Dermis microvascular lymphatic vessel endothelial cell (primary cell): ENCODE measurements at places on chromosomes 6 and 20.

- DNase-seq = no peak
Measured at GRCh38 chr20:64052987-64053840, 3.8 kb upstream of the SOX18 start.

DNA sequence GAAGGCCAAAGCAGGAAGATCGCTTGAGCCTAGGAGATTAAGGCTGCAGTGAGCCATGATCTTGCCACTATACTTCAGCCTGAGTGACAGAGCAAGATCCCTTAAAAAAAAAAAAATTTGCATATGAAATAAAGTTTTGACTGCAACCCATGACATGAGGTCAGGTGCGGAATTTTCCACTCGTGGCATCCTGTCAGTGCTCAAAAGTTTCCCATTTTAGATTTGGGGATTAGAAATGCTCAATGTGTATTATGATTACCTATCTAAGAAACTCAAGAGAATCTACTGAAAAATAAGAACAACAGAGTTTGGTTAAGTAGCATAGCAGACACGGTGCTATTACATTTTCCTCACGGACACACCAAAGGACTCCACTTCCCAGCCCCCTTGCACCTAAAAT, 11.7 kb downstream of the SLC23A2 start:
- no peak for DNase-seq

GRCh38 chr20:12237772-12238171, 320.1 kb downstream of the BTBD3 start:
- DNase-seq = no peak

DNA sequence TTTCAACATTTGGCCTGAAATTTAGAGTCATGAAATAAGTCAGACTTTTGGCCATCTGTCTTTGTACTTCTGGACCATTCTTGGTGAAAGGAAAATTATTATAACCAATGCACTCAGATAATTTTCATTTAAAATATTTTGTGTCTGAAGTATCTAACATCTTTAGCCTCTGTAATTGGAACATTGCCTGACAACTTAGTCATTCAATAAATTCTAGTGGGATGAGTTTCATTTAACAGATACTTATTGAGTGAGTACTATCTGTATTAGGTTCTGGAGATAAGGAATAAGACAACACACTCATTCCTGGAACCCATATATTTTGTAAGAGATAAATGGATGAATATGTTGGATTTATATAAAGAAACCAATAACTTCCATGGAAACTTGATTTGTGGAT, 536.0 kb downstream of the BCKDHB start:
- DNase-seq = no peak

DNA sequence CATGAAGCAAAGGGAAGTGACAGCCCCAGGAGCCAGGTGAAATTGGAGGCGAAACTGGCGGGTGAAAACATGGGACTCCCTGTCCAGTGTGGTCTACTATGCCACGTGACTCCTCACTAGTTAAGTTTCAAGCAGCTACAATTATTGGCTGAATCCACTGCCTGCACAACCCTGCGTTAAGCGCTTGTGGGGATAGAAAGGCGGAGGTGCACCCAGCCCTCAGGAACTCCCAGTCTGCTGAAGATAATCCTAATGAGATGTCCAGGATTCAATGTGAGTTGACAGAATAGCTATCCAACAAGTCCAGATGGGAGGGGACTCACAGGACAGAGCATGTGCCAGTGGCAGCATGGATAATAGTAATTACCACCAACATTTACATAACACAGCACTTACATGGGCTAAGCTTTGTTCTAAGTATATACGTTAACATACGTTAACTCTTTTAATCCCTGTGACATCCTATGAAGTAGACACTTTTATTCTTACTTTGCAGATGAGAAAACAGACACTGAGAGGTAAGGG, 1.8 kb downstream of the MOCS1 start:
- no peak for DNase-seq

- no peak for DNase-seq
Measured at GRCh38 chr6:25913741-25914140, 16.8 kb downstream of the SLC17A2 start.

GRCh38 chr20:18973529-18974173, 160.1 kb downstream of the SCP2D1 start:
- DNase-seq = no peak

- no peak for DNase-seq
Measured at GRCh38 chr6:16600701-16601100, 160.6 kb downstream of the ATXN1 start.

DNA sequence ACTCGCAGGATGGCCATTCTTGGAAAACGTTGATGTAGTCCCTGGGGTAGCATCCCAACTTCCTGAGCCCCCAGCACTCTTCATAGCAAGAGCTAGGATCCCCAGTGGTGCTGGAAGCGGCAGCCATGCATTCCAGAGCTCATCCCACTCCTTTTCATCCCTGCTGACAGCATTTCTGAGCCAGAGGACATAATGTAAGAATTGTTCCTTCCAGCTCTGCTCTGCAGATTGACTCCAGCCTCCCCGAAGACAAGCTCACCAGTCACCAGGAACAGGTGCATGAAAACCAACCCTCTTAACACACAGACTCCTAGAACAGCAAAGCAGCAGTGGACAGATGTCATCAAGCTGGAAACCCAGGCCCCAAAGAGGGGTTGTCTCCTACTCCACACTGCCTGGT, 3.8 kb downstream of the SLC13A3 start:
- DNase-seq = no peak

DNA sequence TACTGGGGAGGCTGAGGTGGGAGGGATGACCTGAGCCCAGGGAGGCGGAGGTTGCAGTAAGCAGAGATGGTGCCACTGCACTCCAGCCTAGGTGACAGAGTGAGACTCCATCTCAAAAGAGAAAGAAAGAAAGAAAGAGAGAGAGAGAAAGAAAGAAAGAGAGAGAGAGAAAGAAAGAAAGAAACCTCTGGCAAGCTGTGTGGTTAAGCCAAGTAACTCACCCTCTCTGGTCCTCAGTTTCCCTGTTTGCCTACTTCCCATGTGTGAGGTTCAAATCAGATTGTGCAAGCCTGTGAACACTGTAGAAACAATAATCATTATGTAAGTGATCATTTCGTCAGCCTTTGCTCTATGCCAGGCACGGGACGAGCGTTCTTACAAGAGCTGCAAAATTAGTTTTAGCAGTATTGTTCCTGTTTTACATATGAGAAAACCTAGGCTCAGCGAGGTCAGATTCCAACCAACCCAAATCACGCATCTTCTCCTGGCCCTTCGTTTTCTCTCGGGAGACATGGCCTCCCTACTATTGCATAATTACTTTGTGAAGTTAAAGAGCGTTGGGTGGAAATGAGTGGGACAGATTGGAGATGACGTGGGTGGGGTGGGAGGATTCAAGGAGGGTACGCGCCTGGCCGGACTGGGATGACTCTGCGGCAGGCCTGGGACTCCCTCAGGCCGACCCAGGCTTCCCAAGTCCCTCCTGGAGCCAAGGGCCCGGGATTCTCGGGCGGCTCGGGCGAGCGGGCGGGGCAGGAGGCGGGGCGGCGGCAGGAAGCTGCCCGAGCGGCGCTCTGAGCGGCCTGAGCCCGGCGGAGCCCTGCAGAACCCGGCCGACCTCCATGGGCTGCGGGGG, at the start of gene SNX21:
TSS of gene SNX21 (plus strand) at position 770 of the 853 bp plus-strand sequence. CDS start 121 bp downstream, outside the sequence.
- DNase-seq = peak; percentile 78

DNA sequence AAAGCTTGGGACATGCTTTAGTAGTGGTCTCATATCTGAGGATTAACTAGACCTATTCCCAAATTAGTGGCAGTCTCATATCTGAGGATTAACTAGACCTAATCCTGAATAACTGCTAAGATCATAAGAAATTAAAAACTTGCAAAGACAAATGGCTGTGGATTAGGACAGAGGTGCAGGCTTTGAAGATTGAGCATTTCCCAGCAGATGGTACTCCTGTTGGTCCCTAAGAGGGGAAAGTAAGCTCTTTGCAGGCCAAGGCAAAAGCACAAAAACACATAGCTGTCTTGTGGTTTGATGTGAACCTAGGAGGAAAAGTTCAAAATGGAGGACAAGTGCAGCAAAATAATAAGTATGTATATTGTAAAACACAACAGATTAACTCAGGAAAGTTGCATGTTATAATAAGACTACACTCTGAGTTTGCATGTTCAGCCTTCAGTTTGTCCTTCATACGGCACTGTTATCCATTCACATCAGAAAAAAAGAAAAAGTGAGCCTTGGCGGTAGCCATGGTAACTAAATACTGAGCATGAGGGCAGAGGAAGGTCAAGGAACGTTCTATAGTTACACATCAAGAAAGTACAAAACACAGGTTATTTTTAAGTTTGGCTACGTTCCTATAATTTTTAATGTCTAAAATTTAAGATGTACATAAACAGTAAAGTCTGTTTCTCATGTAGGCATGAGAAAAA, 62.8 kb downstream of the FILIP1 start:
- DNase-seq = peak; percentile 77

- DNase-seq = no peak
Measured at GRCh38 chr6:99011151-99011550, 63.4 kb upstream of the FBXL4 start.

DNA sequence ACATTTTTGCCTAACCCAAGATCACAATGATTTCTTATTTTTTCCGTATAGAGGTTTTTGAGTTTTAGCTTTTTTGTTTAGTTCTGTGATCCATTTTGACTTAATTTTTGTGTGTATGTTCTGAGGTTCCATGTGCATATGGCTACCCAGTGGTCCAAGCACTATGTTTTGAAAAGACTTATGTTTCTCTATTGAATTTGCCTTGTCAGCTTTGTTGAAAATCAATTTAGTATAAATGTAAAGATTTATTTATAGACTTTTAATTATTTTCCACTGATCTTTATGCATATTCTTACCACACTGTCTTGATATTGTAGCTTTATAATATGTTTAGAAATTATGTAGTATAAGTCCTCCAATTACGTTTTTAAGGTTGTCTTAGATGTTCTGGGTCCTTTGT, 10.2 kb downstream of the TM9SF4 start:
- no peak for DNase-seq

GRCh38 chr20:61803416-61803914, 262.2 kb downstream of the TAF4 start:
- DNase-seq = no peak

GRCh38 chr6:126926926-126927325, 191.5 kb upstream of the RSPO3 start:
- no peak for DNase-seq

GRCh38 chr6:6803180-6803977, 214.9 kb downstream of the LY86 start:
- DNase-seq = no peak

DNA sequence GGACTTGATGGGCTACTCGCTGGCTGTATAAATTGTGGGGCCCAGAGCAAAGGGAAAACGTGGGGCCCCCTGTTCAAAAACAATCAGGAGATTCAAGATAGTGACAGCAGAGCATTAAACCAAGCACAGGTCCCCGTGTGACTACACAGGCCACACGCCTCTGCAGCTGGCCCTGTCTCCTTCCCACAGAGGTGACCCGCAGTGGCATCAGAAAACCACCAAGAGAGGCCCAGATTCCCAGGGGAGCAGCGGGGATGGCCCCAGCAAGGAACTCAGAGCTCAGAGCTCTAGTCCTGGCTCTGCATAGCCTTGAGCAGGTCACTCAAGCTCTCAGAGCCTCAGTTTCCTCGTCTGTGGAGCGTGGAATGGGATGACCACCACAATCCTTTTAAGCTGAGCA, 57.6 kb downstream of the CPNE5 start:
- DNase-seq = no peak

DNA sequence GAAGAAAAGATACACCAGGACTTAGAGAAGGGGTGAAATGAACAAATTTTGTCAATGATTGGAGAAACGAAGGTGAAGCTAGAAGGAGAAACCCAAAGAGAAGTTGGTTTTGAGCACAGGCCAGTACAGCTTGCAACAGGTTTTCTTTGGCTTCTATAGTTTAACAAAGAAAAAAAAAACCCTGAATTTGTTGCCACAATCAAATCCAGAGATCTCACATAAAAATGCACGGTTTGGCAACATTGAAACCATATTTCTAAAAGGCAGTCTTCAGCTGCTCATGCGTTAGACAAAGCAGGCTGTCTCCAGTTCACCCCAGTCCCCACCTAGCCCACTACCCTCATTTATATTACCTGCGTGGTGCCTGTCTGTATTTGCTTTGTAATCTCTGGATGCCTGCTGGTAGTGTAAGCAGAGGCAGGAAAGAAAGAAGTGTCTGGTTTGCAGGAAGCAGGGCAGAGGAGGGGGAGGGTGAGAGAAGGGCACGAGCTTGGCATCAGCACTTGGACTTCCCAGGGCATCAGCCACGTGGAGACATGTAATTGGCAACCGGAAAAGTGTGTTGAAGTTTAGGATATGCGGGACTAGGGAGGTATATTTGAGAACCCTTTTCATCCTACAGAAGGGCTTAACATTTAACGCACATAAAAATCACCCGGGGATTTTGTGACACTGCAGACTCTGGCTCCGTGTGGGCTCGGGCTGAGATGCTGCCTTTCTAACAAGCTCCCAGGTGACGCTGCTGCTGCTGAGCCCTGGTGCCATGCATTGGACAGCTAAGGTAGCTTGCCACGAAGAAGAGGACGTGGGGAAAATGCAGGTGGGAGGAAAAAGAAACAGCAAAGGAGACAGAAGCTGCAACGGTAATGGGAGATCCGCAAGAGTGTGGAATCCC, 14.4 kb downstream of the PFDN4 start:
- peak; percentile 51 for DNase-seq

DNA sequence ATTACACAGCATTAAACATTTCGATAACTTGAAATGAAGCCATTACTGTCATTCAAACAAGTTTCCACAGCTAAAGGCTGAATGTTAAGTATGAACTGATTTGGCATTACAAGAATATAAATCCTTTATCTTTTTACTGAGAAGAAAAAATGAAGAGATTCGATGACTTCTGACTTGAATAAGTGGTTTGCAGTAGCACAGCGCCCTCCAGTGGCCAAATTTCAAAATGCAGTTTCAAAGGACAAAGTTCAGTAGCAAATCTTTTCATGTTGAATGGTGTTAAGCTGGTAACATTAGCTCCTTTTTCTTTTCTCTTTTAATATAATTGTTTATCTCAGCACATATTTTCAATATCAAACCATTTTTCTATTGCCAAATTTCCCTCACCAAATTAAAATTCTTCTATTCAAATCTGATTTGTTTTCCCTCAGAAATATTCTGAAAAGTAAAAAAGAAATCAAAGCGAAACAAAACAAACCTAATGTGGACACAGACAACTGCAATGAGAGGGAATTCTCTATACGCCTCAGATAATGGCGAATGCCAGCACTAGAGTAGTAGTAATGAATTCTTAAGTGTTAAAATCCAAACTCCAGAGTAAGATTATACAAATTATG, 145.7 kb downstream of the BTBD9 start:
- DNase-seq = peak; percentile 79

DNA sequence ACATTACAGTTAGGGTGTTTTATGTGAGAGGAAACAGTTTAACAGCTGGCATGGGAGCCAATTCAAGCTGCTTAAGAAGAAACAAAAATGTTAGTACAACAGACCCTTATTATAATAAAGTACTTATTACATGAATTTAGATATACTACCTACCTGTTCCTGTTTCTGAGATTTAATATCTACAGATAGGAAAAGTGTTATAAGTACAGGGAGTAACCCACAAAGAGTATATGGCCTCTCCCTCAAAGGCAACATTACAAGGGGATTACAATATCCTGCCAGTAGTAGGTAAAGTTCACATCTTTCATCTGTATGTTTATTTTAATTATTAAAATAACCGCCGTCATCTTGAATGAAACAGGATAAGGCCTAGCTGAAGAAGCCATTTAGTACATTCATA, 1.8 kb upstream of the ME1 start:
- DNase-seq = no peak

- no peak for DNase-seq
Measured at GRCh38 chr20:6029538-6029937, 24.3 kb downstream of the LRRN4 start.
